A673 (cell line): ENCODE measurements at places on chromosomes 3 and 15.

GRCh38 chr3:58102390-58102750, 94.1 kb downstream of the FLNB start:
- DNase-seq = no peak

- DNase-seq = no peak
Observed at GRCh38 chr3:152280539-152280938, 11.8 kb downstream of the MBNL1 start.

DNA sequence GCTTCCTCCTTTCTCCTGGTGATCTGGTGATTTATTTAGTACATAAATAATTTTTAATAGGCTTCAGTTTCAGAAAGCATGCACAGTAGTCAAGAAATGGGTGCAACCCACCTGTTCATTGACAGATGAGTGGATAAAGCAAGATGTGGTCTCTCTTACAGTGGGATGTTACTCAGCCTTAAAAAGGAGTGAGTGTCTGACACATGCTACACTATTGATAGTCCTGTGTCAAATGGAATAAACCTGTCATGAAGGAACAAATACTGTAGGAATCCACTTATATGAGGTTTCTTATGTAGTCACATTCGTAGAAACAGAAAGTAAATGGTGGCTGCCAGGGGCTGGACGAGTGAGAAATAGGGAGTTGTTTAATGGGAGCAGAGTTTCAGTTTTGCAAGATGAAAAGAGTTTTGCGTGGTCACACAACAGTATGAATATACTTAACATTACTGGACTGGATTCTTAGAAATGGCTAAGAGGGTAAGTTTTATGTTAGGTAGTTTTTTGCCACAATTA, 56.0 kb upstream of the PPARG start:
- DNase-seq = no peak

- DNase-seq = no peak
Observed at GRCh38 chr3:187941848-187942194, 196.6 kb upstream of the BCL6 start.

DNA sequence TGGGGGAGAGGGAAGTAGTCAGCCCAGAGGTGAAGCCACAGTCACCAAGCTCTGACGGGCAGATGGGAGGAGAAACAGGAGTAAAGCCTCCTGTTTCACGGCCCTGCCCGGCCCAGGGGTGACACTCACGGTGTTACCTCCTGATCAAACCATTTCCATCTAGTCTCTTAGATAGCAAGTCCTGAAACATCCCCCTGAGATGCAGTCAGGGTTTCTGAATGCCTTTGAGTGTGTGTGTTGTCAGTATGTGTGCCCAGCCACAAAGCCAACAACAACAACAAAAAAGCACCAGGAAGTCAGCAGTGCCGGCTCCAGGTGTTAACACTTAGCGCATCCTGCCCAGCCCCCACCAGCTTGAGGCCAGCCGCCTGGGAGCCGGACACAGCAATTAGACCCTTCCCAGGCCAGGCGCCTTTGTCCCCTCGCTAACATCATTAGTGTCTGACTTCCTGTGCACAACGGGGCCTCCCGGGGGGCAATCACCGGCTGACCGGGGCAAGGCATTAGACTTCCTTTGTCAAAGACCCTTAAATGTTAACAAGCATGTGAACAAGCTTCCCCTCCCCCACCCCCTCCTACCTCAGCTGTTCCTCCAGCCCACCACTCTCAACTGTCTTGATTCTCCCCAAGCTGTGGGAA, 34.5 kb downstream of the IL17RD start:
- DNase-seq = no peak

DNA sequence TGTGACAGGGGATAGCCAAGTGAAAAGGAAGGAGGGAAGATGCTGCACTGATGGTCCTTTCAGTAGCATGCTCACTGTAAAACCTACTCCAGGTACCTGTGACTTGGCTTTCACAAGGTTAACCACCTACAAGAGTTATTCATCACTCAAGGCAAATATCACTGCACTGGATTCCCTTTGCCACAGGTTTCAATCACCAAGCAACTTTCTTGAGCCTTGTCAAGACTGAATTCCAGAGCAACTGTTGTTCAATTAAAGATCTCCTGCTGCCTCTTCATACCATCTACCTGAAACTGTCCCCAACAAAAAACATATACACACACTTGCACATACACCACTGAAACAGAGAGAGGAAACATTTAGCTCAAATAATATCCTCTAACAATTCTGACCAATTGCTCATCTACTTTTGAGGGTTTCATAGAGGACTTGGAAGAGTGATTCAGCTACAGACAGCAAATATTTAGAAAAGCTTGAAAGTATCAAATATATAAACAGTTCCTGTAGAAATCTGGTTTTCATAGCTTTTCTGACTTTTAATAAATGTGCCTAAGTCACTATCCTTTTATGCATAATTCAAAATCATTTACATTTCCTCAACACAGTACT, 6.5 kb downstream of the IGF2BP2 start:
- no peak for DNase-seq

- peak; percentile 66 for DNase-seq
Observed at GRCh38 chr3:189172668-189173419, 1.1 kb downstream of the TPRG1 start.

GRCh38 chr3:150365132-150365604, 42.9 kb upstream of the TSC22D2 start:
- DNase-seq = no peak

DNA sequence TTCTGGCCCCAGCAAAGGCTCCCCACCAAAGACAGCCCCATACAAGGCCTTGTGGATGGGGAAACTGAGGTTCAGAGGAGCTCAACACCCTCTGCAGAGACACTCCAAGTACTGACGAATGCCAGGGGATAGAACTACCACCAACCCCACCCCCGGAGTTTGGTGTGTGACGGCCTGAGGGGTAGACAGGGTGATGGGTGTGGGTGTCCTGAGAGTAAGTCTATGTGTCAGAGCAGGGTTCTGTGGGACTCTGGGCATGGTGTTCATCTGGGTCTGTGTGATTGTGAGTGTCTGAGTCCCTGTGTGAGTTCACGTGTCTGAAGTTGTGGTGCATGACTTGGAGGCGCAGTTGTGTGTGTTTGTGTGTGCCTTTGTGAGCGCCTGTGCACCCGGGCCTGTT, 7.4 kb downstream of the PTH1R start:
- DNase-seq = no peak

DNA sequence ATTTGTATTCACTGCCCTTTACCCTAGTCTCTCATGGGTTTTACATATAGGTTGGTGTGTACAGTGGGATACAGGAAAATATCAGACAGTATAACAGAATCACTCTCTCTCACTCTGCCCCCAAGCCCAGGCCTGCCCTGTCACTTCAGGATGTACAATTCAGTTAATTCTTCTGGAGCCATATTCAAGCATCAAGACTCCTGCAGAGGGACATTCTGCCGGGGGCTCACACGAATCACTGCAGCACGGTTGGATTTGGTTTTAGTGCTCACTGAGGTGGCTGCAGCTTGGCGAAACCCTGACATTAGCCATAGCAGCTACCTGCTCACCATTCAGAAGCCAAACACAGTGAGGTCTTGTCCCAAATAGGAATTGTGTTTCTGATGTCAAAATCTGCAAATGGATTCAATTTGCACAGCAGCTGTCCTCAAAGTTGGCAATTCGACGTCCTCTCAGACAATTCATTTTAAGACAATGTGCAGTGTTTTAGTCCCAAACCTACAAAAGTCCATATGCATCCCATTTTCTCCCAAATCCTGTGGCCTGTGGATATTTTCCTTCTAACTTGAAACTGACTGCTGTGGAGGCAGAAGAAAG, 82.9 kb downstream of the CHSY1 start:
- DNase-seq = no peak

GRCh38 chr15:37219211-37219701, 118.9 kb upstream of the MEIS2 start:
- DNase-seq = no peak

- DNase-seq = no peak
Observed at GRCh38 chr3:159273070-159273469, 471.2 kb downstream of the MFSD1 start.

- DNase-seq = peak; percentile 16
Observed at GRCh38 chr3:189458528-189458927, 172.7 kb upstream of the TP63 start.

- DNase-seq = no peak
Observed at GRCh38 chr15:98347001-98347400, 301.3 kb upstream of the IGF1R start.

GRCh38 chr3:16873872-16874271, 10.9 kb upstream of the PLCL2 start:
- DNase-seq = no peak

DNA sequence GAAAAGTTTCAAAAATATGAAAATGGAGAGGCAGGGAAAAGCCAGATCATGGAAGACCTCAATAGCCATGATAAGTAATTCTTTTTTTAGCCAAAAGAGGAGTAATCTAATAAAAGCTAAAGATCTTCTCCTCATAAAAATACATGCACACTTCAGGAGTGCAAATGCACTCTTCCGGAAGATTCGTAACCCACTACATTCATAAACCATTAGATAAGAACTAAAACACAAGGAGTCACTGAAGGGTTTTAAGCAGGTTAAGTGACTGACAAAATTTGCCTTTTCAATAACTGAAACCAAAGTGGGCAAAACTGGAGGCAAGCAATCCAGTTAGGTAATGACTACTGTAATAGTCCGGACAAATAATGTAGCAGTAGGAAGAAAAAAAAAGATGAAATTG, 46.0 kb downstream of the UBE3A start:
- DNase-seq = no peak

DNA sequence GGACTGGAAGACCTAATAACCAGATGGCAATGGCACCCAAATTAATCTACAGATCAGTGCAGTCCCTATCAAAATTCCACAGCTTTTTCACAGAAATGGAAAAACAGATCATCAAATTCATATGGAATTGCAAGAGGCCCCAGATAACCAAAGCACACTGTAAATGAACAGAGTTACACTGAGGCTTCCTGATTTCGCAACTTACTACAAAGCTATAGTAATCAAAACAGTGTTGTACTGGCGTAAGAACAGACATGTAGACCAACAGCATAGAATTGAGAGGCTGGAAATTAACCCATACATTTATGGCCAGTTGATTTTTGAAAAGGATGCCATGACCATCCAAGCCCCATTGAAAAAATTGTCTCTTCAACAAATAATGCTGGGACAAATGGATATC, 16.2 kb downstream of the XPC start:
- no peak for DNase-seq

DNA sequence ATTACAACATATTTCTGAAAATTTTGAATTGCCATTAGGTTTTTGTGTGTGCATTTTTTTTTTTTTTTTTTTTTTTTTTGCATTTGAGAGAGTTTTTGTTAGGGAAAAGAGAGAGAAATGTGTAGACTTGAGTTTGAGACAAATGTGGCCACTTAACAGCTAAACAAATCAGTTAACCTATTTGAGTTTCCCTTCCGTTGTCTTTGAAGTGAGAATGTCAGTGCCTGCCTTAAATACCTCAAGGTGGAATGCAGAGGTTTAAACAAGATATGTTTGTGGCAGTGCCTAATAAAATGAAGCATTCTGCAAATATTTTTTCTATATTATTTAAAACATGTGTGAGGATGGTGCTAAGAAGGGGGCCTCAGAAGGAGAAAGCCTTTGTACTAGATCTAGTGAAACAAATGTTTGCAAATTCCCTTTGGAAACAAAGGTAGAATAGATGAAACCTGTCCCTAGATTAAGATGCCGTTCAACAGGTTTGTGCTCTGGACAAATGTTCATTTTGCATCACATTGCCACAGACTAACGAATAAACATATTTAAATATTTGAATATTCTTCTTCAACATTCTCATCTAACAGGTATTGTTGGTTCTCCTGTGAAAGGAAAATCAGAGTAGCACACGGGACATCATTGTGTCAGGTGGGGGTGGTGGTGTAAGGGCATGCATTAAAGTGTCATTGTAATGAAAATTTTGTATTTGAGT, 80.7 kb downstream of the SATB1 start:
- DNase-seq = no peak

DNA sequence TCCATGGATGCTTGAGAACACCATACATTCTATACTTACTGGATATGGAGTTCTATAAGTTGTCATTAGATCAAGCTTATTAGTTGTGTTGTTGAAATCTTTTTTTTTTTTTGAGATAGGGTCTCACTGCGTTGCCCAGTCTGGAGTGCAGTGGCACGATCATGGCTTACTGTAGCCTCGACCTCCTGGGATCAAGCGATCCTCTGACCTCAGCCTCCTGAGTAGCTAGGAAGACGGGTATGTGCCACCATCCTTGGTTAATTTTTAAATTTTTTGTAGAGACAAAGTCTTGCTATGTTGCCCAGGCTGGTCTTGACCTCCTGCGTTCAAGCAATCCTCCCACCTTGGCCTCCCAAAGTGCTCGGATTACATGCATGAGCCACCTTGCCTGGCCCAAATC, 12.5 kb upstream of the NCBP2 start:
- DNase-seq = no peak

DNA sequence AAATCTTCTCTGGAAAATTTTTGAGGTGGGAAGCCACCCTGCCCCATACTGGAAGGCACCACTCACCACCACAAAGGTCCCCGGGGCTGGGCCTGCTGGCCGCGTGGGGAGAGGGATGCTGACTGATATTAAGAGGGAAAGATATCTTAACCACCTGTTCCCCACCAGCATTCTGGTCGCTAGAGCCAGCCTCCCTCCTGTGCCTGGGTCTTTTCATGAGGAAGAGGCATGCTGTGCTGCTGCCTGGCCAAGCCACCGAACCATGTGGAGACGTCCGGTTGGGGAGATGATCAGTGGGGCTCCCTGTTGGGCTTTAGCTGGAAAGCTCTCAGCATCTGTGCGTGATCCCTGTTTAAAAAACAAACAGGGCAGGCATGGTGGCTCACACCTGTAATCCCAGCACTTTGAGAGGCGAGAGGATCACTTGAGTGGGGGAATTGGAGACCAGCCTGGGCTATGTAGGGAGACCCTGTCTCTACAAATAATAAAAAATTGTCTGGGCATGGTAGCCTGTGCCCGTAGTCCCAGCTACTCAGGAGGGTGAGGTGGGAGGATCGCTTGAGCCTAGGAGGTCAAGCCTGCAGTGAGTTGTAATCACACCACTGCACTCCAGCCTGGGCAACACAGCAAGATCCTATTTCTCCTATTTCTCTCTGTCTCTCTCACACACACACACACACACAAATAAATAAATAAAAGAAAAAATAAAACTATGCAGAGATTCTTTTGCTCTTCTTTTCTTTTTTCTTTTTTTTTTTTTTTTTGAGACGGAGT, 1.0 kb downstream of the KLHL18 start:
- DNase-seq = peak; percentile 19

- DNase-seq = no peak
Observed at GRCh38 chr15:67085237-67085817, 19.9 kb downstream of the SMAD3 start.

DNA sequence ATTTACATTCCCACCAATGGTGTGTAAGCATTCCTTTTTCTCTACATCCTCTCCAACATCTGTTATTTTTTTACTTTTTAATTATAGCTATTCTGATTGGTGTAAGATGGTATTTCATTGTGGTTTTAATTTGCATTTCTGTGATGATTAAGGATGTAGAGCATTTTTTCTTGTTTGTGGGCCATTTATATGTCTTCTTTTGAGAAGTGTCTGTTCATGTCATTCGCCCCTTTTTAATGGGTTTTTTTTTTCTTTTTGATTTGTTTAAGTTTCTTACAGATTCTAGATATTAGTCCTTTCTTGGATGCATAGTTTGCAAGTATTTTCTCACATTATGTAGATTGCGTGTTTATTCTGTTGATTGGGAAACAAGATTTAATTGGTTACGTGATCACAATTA, 14.2 kb downstream of the RAP2B start:
- no peak for DNase-seq

- no peak for DNase-seq
Observed at GRCh38 chr3:87673132-87673531, 385.7 kb downstream of the CGGBP1 start.

GRCh38 chr3:13099707-13100106, 26.5 kb upstream of the IQSEC1 start:
- no peak for DNase-seq
